ENCODE measurements at places on chromosomes 13 and 19. TPM values are rescaled to one million over a fixed set of nuclear protein-coding genes. Genes with fewer than 3 reads are reported as not detected.

DNA sequence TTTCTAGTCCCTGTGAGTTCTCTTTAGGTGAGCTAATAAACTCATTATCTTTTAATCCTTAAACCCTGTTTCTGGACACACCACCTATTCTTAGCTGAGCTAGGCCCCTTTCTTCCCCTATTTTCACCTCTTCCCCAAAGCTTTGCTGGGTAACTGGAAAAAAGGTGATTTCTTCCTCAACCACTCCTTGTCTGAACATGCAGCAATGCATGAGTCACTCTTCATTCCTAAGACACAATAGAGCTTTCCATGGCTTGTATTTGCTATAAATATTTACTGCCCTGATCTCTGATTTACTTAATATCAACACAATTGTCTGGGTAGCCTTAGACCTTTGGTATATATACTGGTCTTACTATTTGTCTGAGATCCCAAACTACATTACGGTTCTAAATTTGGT is 370.9 kb downstream of the KLF5 start:
- DNase-seq, result peak; percentile 48

DNA sequence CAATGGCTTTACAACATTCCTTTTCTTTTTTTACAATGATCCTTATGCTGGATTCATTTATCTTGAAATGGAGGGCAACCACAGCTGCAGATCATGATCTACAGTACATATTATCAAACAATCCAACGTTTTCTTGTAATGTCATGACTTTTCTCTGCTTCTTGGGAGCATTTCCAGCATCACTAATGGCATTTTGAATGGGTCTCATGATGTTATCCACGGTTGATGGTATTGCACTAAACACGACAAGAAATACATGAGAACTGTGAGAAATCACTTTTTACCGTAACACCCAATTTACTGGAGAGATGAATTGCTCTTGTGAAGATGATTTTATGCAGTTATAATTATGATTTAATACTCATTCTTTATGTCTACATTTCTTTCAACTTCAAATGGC is 16.2 kb upstream of the ACOD1 start:
- DNase-seq, result no peak

GRCh38 chr13:92126399-92126798 is 728.0 kb downstream of the GPC5 start:
- no peak for DNase-seq

- peak; percentile 59 for DNase-seq
These were observed 4.9 kb upstream of the HSPH1 start for GRCh38 chr13:31166591-31166990.

DNA sequence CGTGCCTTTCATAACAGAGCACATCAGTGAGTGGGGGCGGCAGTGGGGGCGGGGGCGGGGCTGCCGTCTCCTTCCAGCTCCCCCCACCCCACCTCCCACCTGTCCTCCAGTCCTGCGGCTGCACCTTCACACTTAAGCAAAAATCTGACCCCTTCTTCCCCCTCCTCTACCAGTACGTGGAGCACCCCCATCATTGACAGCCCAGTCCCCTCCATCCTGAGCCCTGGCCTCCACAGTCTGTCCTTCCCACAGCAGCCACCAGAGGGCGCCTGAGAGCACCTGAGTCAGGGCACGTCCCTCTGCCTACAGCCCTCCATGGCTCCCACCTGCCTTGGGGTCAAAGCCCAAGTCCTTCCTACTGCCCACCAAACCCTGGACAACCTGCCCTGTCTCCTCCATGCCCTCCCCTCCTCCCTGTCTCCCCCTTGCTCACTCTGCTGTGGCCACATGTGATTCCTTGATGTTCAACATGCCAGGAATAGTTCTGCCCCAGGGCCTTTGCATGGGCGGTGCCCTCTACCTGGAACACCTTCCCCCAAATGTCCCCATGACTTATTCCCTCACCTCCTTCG is 4.0 kb downstream of the EBI3 start:
- DNase-seq, result peak; percentile 44

DNA sequence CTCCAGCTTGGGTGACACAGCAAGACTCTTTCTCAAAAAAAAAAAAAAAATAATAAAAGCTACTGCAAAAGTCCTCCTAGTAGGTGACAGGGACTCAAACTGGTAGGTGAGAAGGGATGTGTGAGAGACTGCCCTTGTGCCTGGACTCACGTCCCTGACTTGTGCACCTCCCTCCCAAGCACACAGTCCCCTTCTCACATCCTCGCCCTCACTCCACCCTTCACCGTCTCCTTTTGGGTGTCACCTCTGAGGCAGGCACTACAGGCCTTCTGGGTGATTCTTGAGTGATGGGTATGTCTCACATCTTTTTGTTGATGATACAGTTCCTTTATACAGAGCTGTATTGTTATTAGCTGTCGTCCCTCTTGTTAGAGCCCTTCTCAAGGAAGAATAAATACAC is 170.5 kb downstream of the TM9SF2 start:
- DNase-seq, result no peak

OR7D2 gene
- total RNA-seq, result 0.17 TPM

VSTM1 gene
- total RNA-seq, result not detected

GGACT gene
- total RNA-seq, result 1.8 TPM

All from LHCN-M2 (cell line).